IMR-90 (cell line): ENCODE measurements at places on chromosomes 5 and 9.

DNA sequence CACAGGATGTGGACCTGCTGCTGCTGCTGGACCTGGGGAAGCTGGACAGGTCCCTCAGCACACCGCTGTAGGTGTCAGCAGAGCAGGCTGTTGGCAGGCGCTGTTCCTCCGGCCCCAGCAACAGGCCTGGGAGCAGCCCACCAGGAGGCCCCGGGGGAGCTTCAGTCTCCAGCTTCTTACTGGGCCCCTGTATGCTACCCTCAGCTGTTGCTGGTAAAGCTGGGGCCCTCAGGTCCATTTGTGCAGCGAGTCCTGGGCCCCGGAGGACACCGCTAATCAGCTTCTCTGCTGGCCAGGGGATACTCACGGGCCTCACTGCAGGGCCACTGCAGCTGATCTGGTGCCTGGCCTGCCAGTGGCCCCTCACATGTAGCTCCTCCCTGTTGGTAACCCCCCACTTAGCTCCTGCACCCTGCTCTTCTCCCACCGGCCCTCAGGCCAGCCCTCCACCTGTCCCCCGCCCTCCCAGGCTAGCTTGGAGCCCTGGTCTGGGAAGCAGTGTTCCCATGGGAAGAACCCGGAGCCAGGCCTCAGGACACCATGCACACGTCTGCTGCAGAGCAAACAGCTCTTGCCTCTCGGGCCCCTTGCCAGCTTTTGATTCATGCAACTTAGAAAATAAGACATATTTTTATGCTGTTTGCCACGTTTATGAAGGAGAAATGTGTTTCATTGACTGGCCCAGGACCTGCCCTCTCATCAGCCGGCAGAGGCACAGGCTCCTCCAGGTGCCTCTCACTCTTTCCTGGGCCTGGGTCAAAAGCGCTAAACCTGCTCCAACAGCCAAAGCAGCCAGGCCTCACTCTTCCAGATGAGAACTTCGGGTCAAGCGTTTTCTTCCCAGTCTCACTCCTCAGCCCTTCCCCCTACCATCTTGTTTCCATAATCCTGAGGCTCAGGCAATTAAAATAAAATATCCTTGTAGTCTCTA lies 61.0 kb upstream of the ADAMTS2 start:
- DNase-seq = peak; percentile 20

- DNase-seq = no peak
Measured at GRCh38 chr5:9263656-9264055, 282.2 kb downstream of the SEMA5A start.

DNA sequence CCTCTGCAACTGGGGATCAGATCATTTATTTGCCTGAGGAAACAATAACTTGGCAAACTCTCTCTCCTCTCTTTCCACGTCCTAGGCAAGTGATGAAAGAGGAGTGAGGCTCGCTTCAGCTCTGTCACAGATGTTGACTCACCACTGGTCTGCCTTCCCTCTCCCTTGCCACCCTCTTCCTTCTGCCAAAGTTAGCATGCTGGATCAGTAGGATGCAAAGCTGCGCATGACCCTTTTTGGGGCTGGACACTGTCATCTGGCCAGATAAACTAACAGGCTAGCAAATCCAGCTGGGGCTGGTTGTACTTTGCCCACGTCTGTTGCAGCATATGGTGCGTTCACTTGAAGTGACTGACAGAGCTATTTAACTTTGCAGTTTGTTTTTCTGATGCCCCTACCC lies 36.2 kb upstream of the SMARCA2 start:
- peak; percentile 45 for DNase-seq

GRCh38 chr5:57529864-57530263 lies 47.3 kb upstream of the ACTBL2 start:
- DNase-seq = no peak

GRCh38 chr9:121272401-121272948 lies 4.5 kb downstream of the GSN start:
- DNase-seq = no peak

- no peak for DNase-seq
Measured at GRCh38 chr9:127528422-127529251, 77.3 kb downstream of the LRSAM1 start.

DNA sequence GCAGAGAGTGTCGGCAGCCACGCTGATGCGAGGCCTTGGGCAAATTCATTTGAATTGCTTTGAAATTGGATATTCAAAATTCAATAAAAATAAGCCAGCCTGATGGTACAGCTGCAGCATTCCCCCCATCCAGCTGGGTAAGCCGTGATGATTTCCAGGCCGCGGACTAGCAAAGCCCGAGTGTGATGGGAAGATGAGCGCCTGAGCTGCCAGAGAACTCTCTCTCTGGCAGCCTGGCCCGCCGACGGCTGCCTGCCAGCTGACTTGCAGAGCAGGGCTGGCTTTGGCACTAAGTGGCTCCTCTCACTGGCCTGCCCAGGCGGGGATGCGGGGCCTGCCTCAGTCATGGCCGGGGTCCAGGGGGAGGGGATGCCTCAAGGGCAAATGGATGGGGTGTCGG lies 268.3 kb upstream of the WWC1 start:
- DNase-seq = no peak

DNA sequence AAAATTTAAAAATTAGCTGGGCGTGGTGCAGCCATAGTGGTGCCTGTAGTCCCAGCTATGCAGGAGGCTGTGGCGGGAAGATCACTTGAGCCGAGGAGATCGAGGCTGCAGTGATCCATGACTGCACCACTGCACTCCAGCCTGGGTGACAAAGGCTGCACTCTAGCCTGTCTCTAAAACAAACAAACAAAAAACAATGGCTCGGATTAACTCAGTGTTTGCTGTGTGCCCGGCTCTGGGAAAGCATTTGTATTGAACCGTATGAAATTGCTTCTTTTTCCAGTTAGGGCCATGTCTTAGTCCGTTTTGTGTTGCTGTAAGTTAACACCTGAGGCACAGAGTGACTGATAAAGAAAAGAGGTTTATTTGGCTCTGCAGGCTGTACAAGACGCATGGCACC lies 62.6 kb downstream of the CFAP77 start:
- no peak for DNase-seq

GRCh38 chr5:1018596-1018995 lies 10.0 kb downstream of the NKD2 start:
- DNase-seq = no peak

DNA sequence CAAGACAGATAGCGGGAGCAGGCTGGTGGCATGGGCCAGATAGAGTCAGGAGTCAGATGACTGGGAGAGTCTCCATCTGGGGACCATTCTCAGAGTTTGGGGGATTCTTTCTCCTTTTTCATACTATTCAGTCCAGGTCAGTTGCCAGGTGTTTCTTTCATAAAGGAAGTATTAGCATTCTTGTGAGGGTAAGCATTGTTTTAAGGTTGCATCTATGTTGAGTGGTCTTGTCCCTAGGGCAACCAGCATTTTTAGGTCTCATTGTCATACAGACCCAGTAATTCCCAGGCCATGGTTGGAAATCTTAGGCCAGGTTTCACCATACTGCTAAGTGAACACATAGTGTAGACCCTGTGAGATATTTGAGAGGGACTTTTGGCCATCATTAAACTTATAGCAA lies 122.3 kb upstream of the POC5 start:
- no peak for DNase-seq

DNA sequence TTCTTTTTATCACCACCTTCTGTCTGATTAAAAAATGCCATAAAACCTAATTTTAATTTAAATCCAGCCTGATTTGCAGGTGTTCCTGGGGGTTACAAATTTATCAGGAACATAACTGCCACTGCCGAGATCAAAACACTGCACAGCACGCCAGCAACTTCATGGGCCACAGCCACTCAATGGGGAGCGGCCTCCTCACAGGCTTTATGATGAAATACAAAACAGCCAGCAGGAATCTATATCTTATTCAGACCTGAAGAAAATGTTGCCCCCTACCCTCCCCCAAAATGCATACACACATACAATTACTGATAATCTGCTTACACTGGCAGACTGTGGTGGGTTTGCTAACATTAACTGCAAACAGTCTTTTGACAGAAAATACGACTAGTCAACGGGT lies 151.7 kb upstream of the POU5F2 start:
- DNase-seq = no peak

DNA sequence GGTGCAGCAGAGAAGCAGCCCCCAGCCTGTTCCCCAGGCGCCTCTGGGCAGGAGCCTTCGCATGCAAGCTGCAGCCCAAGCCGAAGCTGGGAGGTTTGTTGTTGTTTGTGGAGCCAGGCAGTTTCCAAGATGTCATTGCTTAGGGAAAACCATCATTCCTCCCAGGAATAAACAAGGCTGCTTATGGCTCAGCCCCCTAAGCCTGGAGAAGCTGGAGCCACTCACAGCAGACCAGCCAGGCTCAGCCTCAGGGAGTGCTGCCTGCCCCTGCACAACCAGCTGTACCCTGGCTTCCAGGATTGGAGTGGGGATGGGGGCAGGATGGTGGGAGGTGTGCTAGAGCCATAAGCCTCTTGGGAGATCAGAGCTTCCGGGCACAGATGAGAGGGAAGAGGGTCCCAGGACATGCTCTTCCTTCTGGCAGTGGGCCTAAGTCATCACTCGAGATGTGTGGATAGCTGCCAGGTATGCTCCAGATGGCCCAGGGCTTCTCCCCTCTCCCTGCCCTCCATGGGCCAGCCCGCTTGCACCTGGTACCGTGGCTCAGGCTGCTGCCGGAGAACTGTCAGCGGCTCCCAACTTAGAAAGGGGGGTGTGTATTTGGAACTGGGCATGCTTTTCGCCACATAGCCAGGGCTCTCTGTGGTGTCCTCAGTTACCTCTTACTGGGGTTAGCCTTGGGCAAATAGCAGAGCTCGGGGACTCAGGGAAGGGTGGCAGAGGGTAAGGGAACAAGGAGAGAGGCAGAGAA lies 105.2 kb downstream of the RGS3 start:
- peak; percentile 43 for DNase-seq

DNA sequence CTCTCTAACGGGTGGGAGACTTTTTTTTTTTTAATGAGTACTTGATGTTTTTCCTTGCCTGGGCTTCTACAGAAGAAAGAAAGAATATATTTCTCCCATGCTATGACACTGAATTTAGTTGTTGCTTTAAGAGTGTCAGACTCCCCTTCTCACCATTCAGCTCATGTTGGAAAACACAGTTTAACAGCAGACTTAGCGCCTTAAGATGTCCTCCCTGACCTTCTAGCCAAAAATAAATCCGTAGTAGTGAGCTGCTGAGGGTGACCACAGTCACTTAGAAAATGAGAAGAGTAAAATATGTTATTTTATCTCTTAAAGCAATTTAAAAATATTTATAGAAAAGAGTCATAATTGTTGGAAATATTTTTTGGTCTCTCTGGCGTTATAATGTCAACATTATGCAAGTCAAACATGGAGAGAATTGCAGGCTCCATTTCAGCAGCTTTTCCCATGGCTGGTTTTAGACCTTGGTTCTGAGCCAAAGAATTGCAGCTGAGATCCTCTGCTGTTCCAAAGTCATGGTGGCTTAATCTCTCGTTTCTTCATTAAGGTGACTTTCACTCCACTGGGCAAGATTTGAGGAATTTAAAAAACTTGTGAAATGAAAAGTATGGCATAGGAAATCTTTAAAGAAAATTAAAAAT lies 143.5 kb downstream of the GHR start:
- no peak for DNase-seq

DNA sequence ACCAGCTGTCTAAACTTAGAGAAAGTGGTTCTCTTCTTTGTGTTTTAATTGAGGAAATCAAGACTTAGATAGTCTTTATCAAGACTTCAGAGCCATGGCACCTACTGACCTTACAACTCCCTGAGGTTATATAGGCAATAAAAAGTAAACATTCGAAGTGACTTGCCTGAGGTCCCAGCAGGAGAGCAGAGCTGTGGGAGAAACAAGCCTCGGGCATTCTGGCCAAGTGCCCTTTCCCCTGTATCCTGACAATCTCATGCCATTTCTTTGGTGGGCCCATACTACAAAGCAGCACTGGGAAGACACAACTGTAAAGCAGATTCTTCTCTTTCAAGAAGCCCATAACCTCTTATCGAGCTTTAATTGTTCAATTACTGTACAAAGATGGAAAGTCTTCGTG lies 23.1 kb downstream of the FREM1 start:
- no peak for DNase-seq

DNA sequence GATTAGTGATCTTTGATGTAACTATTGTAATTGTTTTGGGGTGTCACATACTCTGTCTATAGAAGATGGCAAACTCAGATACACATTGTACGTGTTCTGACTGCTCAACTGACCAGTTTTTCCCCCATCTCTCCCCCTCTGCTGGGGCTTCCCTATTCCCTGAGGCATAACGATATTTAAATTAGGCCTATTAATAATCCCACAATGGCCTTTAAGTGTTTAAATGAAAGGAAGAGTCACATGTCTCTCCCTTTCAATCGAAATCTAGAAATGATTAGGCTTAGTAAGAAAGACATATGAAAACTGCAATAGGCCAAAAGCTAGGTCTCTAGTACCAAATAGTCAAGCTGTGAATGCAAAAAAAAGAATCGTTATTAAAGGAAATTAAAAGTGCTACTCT lies 265.6 kb downstream of the TMEM232 start:
- DNase-seq = no peak

- no peak for DNase-seq
Measured at GRCh38 chr9:90365666-90366065, 277.0 kb downstream of the DIRAS2 start.

DNA sequence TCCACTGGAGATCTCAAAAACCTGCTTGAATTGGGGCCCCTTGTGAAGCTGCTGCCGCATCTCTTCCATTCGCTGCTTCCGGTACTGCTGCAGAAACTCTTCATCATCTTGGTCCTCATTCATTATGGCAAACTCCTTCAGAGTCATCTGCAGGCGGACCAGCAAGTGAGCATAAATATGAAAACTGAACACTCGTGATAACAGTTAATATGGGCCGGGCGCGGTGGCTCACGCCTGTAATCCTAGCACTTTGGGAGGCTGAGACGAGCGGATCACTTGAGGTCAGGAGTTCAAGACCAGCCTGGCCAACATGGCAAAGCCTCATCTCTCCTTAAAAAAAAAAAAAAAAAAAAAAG lies 7.9 kb downstream of the PDCL start:
- DNase-seq = no peak

DNA sequence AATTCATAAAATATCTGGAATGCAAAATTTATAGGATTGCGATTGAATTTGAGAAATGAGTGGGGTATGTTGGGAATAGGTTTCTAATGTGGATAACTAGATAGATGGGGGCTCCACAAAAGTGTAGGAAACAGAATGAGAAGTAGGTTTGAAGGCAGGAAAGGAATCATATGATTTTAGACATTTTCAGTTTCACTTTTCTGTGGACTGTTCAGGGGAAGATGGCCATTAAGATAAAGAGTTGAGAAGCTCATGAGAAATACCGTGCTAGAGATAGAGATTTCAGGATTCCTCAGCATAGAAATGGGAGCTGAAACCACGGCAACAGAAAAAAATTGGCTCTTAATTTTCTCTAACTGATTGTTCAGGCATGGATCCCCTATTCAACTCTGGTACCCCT lies 163.4 kb upstream of the CD180 start:
- DNase-seq = no peak
